H1 (cell line): ENCODE measurements at places on chromosomes 3 and 15. TPM values are rescaled to one million over a fixed set of nuclear protein-coding genes. Genes with fewer than 3 reads are reported as not detected.

- no peak for DNase-seq
- no peaks in the 10 kb centered on the region for H3K27me3 ChIP-seq
- H3K27ac ChIP-seq: 0 out of 2 replicates have a peak overlapping the region, but pooled peaks have one; percentile 0
Measured at GRCh38 chr3:120449251-120449650, 1.5 kb downstream of the FSTL1 start.

DNA sequence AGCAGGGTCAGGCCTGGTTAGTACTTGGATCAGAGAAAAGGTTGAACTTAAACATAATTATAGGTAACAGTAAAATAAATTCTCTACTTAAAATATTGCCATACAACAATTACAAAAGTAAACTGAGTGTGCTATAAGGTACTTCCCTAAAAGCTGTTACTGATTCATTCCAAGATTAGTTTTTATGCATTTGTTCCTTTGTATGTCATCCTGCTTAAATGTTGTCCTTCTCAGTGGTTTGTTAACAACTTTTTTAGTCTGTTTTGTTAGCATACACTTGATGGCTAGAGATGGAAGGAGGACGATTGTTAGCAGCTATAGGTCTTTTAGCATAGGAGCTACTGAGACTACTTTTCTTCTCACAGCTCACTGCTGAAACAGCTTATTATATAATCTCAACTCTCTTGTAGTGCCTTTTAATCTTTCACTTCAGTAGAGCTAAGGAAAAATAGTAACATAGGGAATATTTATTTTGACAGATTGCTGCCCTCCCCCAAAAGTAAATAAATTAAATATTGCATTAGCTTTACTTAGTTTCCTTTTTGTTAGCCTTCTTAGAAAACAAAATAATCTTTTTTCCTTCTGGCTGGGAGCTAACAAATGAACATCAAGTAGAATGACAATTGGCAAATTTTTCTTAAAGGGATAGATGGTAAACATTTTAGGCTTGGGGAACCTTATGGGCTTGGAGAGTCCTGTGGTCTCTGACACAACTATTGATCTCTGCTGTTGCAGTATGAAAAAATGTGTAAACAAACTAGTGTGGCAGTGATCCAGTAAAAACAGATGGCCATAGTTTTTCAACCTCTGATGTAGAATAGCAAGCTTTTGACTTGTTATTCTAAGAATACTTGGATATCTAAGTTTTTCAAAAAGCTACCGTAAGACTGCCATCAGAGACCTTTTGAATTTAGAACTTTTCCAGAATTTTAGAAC, 39.5 kb downstream of the USP8 start:
- no peaks in the 10 kb centered on the region; the same call in 1 of the 2 replicates for H3K36me3 ChIP-seq
- no peaks in the 10 kb centered on the region for H3K27me3 ChIP-seq
- DNase-seq: no peak
- no peaks in the 10 kb centered on the region for H3K4me1 ChIP-seq
- no peak overlapping the region for H3K27ac ChIP-seq
- no peak overlapping the region for H3K4me3 ChIP-seq

GRCh38 chr3:149377408-149378364, at the start of gene TM4SF1:
TM4SF1 (minus strand) TSS chr3:149377649; CDS start chr3:149377547, 102 bp downstream.
- H3K27ac ChIP-seq: no peak within 1 kb of the TSS
- DNase-seq: no peak
- H3K4me1 ChIP-seq: no peaks in the 10 kb centered on the region; the same call in 1 of the 2 replicates
- H3K36me3 ChIP-seq: no peaks in the 10 kb centered on the region
- no peaks in the 10 kb centered on the region for H3K27me3 ChIP-seq

- DNase-seq: no peak
- peaks cover 5% of the 10 kb centered on the region; the same call in 1 of the 2 replicates for H3K4me1 ChIP-seq
- H3K27ac ChIP-seq: no peak overlapping the region
- no peak overlapping the region for H3K4me3 ChIP-seq
- H3K36me3 ChIP-seq: no peaks in the 10 kb centered on the region
Measured at GRCh38 chr15:85527895-85528294, 147.5 kb downstream of the AKAP13 start.

- no peaks in the 10 kb centered on the region for H3K27me3 ChIP-seq
- no peak overlapping the region for H3K27ac ChIP-seq
- no peak for DNase-seq
- H3K36me3 ChIP-seq: no peaks in the 10 kb centered on the region
- H3K4me1 ChIP-seq: no peaks in the 10 kb centered on the region; the same call in 1 of the 2 replicates
- H3K4me3 ChIP-seq: no peak overlapping the region
Measured at GRCh38 chr15:53458736-53459135, 300.7 kb downstream of the WDR72 start.

DNA sequence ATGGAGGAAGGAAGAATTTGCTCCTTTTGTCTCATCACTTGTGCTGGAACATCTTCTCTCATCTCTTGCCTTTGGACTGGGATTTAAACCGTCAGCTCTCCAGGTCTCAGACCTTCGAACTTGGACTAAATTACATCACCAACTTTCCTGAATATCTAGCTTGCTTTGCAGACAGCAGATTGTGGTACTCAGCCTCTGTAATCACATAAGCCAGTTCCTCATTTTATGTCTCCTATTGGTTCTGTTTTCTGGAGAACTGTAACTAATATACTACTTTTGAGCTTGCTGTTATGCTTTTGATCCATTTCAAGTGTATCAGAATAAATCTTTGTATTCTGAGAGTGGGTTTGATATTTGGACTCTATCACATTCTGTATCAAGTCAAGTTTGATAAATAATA, 164.3 kb upstream of the VEPH1 start:
- H3K4me1 ChIP-seq: no peaks in the 10 kb centered on the region
- H3K27ac ChIP-seq: no peak overlapping the region
- no peak overlapping the region for H3K4me3 ChIP-seq
- H3K27me3 ChIP-seq: no peaks in the 10 kb centered on the region

DNA sequence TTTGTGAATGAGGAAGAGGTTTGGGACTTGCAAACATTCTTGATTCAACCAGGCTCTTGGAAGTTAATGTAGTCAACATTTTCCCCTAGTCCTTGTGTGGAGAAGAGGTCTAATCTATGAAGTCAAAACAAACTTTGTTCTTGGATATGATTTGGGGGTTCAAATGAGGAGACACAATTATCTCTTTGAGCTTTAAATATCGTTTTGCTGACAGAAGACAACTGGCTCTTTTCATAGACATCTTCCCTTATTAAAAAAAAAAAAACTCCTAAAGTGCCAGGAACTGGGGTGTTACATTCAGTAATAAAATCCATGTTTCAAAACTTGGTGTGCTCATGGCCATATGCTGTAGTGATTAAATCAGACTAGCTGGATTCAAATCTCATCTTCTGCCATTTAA, 345.3 kb upstream of the ICE2 start:
- H3K4me1 ChIP-seq: peaks cover 8% of the 10 kb centered on the region
- no peak for DNase-seq
- H3K36me3 ChIP-seq: no peaks in the 10 kb centered on the region
- H3K27ac ChIP-seq: no peak overlapping the region
- no peak overlapping the region for H3K4me3 ChIP-seq

DNA sequence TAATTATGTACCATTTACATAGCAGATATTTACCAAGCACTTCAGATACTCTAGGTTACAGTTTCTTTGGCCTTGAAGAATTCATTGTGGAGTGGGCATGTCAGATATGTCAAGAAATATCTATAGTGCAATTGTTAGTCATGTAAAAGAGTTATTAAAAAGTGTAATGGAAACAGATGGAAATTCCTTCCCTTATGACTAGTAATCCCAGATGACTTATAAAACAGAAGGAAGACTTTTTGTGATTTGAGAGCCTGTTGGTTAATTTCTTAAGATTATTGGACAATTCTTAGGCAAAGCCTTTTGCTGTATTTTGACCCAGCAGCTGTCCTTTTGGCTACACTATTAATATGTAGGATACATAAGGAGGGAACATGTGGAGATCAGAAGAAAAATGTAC, 708.9 kb upstream of the NECTIN3 start:
- H3K4me1 ChIP-seq: no peaks in the 10 kb centered on the region
- no peak overlapping the region for H3K27ac ChIP-seq
- no peaks in the 10 kb centered on the region for H3K36me3 ChIP-seq
- H3K4me3 ChIP-seq: no peak overlapping the region
- H3K27me3 ChIP-seq: no peaks in the 10 kb centered on the region

LTK gene
- 0.19 and 0.38 TPM in 2 replicates for total RNA-seq

TUSC7 gene
- not detected in 2 replicates for total RNA-seq

CCR1 gene
- not detected in 2 replicates for total RNA-seq

COL8A1 gene
- 0.99 and 1.2 TPM in 2 replicates for total RNA-seq

ACTRT3 gene
- 5.9 and 7.1 TPM in 2 replicates for total RNA-seq
